ENCODE measurements at places on chromosomes 1 and 21. TPM values are rescaled to one million over a fixed set of nuclear protein-coding genes. Genes with fewer than 3 reads are reported as not detected.

Gene FAM72C
- total RNA-seq: 6.0 TPM

DNA sequence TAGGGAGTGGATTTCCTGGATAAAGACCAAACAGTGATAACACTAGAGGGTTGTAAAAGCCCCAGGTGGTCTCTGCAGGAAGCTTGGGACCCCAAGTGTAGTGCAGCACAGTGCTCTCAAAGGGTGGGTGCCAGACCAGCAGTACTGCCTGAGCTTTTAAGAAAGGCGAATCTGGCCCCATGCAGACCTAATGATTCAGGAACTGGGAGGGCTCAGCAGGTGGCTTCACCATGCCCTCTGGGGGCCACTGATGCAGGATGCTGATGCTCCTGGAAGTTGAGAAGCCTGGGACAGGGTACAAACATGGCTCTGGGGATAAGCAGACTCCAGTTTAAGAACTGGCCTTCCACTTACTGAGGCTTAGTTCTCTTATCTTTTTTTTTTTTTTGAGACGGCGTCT lies 29.1 kb upstream of the NEK2 start:
- no peaks in the 10 kb centered on the region for H3K36me3 ChIP-seq
- H3K4me1 ChIP-seq: no peaks in the 10 kb centered on the region
- H3K4me3 ChIP-seq: no peak overlapping the region
- H3K27ac ChIP-seq: no peak overlapping the region

Gene LORICRIN
- not detected for total RNA-seq

DNA sequence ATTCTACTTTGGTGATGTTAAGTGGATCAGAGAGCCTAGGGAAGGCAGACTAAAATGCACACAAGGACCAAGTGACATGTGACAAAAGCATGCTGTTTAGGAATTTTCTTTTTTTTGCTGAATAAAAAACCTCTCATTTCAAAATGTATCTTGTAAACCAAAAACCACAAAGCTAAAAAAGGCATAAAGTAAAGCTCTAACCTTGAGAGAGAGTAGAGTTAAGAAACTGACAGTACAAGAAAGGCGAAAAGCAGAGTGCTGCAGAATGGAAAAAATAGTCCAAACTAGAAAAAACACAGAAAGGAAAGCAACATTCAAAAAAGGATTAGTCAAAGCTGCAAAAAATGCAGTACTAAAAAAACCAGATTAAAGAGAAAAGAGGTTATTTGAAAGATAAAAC lies 76.5 kb downstream of the EPS15 start:
- H3K27ac ChIP-seq: peak overlapping the region; percentile 68
- peaks cover 17% of the 10 kb centered on the region for H3K36me3 ChIP-seq
- DNase-seq: no peak
- H3K4me3 ChIP-seq: peak overlapping the region; percentile 47

GRCh38 chr1:192749349-192749748 lies 59.5 kb upstream of the RGS2 start:
- no peaks in the 10 kb centered on the region for H3K36me3 ChIP-seq
- H3K4me3 ChIP-seq: no peak overlapping the region
- H3K4me1 ChIP-seq: no peaks in the 10 kb centered on the region
- H3K27me3 ChIP-seq: no peaks in the 10 kb centered on the region
- DNase-seq: no peak
- H3K27ac ChIP-seq: no peak overlapping the region

GRCh38 chr1:199667089-199667488 lies 360.4 kb upstream of the NR5A2 start:
- H3K27ac ChIP-seq: no peak overlapping the region
- peaks cover 15% of the 10 kb centered on the region for H3K27me3 ChIP-seq
- no peaks in the 10 kb centered on the region for H3K4me1 ChIP-seq
- no peaks in the 10 kb centered on the region for H3K36me3 ChIP-seq
- H3K4me3 ChIP-seq: no peak overlapping the region

DNA sequence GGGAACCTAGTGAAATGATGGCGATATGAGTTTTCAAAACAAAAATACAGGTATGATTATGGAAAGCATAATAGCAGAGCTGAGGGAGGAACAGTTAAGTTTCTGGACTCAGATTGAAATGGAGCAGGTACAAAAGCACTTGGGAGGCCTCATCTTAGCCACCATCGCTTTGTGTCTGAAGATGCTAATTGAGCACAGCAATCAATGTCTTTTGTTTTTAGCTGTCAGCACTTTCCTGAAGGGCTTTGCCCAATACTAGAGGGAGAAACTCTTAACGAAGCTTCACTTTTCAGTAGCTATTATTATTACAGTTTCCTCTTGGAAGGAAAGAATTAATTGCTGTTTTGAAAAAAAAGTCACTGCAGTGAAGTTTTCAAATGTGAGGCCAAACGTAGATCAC lies 348.7 kb downstream of the RWDD3 start:
- H3K4me1 ChIP-seq: no peaks in the 10 kb centered on the region
- H3K27me3 ChIP-seq: no peaks in the 10 kb centered on the region
- no peak for DNase-seq
- H3K27ac ChIP-seq: no peak overlapping the region
- no peak overlapping the region for H3K4me3 ChIP-seq
- H3K36me3 ChIP-seq: no peaks in the 10 kb centered on the region

- peak overlapping the region; percentile 5 for H3K27ac ChIP-seq
- peaks cover 9% of the 10 kb centered on the region for H3K4me1 ChIP-seq
- H3K27me3 ChIP-seq: no peaks in the 10 kb centered on the region
Observed at GRCh38 chr1:92599184-92599583, 112.5 kb upstream of the GFI1 start.

DNA sequence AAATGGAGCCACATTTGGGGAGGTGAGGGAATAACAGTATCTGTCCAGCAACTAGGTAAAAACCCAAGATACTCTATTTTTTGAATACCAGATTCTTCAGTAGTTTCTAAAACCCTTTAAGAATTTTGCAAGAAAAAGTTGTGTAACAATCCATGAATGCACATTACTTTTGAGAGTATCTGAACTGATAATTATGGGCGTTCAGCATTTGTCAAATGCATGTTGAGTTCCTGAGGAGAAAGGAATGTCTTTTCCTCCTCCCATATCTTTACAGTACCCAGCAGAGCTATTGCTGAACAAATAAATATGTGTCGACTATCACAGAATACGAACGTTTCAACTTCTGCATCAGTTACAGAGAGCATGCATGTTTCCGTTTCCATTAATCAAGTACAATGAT lies 104.5 kb downstream of the PCNX2 start:
- H3K36me3 ChIP-seq: peaks cover 8% of the 10 kb centered on the region
- no peak overlapping the region for H3K4me3 ChIP-seq
- H3K27me3 ChIP-seq: no peaks in the 10 kb centered on the region
- no peak for DNase-seq
- no peak overlapping the region for H3K27ac ChIP-seq
- no peaks in the 10 kb centered on the region for H3K4me1 ChIP-seq

DNA sequence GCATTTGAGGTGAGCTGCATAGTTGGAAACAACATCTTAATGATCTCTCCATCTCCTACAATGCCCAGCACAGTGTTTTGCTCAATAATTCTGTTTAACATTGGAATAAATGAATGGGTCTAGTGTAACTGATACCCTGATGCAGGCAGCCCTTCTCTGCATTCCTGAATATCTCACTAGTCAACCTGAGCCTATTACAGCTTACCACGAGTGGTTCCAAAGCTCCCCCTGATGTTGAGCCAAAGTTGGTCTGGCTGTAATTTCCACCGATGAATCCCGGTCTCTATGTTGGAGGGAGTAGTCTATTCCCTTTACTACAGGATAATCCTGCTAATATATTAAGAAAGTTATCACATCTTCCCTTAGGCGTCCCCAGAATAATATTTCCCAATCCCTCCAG lies 63.8 kb downstream of the ZBTB18 start:
- H3K4me3 ChIP-seq: no peak overlapping the region
- no peak overlapping the region for H3K27ac ChIP-seq
- no peaks in the 10 kb centered on the region for H3K36me3 ChIP-seq
- peaks cover 33% of the 10 kb centered on the region for H3K27me3 ChIP-seq

DNA sequence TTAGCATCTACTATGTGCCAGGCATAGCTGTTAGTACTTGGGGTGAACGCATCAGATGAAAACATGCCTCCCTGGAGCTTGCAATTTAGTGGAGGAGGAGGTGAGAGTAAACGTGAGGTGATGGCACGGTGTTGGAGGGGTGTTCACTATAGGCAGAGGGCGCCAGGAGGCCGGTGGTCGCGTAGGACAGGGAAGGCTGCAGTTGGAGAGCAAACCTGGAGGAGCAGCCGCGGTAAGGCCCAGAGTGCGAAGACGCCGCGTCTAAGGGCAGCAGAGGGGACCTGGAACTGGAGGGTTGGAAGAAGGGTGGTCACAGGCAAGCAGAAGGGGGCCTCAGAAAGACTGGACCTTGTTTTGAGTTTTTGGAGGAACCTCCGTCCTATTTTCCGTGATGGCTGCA lies 30.2 kb upstream of the TRIM17 start:
- H3K4me3 ChIP-seq: no peak overlapping the region
- no peak for DNase-seq
- H3K4me1 ChIP-seq: peaks cover 10% of the 10 kb centered on the region
- H3K27me3 ChIP-seq: peaks cover 38% of the 10 kb centered on the region
